HCT116 (cell line): ENCODE measurements at places on chromosomes 5 and 9. TPM values are rescaled to one million over a fixed set of nuclear protein-coding genes. Genes with fewer than 3 reads are reported as not detected.

DNA sequence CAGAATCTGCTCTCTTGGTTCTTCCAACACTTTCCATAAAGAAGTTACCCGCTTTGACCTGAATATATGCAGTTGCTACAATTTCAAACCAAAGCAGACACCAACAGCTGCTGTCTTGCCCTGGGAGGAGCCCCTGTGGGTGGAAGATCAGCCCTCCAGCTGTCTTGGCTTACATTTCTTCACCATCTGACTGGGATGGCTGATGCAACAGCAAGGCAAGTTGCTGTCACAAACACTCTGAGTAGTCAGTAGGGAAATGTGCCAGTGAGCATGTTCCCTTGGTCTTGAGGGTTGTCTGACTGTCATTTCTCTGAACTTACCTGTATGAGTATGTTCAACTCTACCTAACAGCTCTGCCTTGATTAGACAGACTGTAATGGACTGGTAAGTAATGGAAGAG, 152.9 kb downstream of the SGCD start:
- no peak for DNase-seq

DNA sequence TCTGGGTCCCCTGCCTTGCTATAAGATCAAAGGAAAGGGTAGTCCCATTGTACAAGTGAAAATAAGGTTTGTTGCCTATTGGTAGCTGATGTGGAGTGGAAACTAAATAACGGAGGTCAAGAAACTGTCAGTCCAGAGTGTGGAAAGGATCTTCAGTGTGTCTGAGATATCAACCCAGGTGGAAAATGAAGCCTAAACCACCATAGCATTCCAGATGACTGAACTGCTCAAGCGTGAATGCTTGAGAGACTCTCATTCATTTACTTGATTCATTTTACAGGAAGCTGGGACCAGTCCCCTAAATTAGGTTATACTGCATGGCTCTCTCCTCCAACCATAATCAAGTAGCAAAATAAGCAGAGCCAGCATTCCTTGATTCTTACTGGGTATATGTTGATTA, 116.0 kb upstream of the SLC28A3 start:
- DNase-seq: no peak

GRCh38 chr5:140833993-140834392, at the start of gene PCDHA7:
TSS of gene PCDHA7 (plus strand) at chr5:140834269. CDS start at chr5:140834384, 115 bp downstream.
- DNase-seq: no peak

FOXD4 gene
- 2.8 TPM for total RNA-seq

SURF6 gene
- 30.1 TPM for total RNA-seq

PRDM9 gene
- not detected for total RNA-seq
